ENCODE measurements at places on chromosomes 1 and 21.
A peak's percentile ranks its signal among the peaks of the same experiment; 100 is the strongest.

DNA sequence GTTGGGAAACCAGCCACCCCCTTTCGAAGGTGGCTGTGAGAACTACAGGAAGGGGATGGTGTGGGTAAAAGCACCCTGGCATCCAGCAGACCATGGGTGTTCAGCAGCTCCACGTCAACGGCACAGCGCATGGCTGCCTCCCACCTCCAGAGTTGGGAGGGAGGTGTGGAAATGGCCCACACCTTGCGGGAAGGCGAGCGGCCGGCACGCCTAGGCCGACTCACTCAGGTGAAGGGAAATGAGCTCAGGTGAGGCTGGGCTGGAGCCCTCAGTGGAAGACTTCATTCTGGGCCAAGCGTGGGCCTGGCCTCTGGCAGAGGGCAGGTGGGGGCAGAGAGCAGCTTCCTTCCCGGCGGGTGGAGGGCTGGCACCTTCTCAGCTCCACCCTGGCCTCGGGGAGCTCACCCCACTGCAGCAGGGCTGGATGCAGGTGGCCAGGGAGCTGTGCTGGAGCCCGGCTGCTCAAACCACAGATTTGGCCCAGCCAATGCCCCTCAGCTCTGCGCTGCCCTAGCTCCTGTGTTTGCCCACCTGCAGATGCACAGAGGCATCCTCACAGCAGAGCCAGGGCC lies 24.8 kb upstream of the ALDH4A1 start:
- DNase-seq: peak; percentile 18

DNA sequence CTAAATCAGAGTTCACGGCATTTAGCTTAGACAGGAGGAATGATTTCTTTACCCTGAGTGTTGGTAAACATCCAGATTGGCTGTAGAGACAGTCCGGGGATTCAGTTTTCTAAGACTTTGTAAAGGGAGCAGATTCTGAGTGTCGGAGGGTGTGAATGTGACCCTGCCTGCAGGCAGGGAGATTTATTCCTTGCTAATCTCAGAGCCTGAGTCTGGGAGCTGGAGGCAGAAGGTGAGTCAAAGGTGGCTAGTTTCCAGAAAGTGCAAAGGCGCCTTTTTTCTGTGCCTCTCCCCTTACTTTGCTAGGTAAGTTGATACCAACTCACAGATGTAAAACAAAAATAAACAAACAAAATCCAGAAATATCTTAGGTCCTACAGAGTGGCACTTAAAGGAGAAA lies 11.7 kb downstream of the ATP1B1 start:
- no peak for DNase-seq

DNA sequence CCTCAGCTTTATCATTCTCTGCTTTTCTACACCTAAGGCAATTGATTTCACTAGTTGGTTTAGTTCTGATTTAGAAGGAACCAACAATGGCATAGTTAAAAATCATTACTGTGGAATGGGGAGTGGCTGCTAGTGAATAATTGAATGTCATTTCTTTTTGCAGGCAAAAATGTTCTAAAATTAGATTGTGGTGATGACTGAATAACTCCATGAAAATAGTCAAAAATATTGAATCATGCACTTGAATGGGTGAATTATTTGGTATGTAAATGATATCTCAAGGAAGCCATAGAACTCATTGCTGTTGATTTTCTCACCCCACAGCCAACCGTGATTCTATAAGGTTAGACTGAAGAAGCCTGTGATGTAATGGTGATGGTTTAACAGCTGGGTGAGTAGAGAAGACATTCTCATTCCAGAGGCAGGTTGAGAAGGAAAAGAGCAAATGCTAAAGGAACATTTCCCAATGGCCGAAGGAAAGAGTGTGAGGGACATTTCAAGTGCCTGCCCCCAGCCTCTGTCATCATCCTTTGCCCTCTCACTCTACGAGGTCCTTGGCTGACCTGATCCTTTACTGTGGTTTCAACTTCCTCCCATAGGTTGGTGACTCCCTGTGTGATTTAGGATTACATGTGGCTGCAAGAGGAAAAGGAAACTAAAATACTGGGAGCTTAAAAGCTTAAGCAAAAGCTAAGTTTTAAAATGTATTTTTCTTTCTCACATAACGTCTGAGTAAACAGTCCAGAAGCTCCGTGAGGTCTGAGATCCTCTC lies 12.5 kb downstream of the OVAAL start:
- DNase-seq: no peak

- no peak for DNase-seq
Observed at GRCh38 chr21:42622284-42622683, 31.1 kb upstream of the PDE9A start.

- DNase-seq: peak; percentile 40
Observed at GRCh38 chr1:180178511-180179161, 24.0 kb downstream of the QSOX1 start.
